Cerebellum (tissue), 4 donors: ENCODE measurements at places on chromosomes 3 and 15. TPM values are rescaled to one million over a fixed set of nuclear protein-coding genes. Genes with fewer than 3 reads are reported as not detected.
A peak's percentile ranks its signal among the peaks of the same experiment; 100 is the strongest.

DNA sequence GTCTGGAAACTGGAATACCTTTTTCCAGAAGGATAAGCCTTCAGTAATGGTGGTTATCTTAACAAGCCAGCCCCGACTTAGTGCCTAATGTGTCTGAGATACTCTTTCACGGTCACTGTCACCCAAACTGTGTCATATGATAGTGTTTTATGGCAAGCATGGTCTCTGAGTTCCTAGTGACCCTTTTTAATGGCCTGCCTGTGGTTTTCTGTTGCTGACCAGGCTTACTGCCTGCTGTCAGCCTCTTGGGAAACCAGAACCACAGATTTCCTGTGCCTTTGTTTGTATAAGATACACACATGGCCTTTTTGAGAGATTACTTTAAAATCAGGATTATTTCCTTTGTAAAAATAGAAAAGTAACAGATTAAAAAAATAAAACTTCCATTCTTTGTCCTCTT, 22.4 kb downstream of the HPS3 start:
- DNase-seq = no peak

DNA sequence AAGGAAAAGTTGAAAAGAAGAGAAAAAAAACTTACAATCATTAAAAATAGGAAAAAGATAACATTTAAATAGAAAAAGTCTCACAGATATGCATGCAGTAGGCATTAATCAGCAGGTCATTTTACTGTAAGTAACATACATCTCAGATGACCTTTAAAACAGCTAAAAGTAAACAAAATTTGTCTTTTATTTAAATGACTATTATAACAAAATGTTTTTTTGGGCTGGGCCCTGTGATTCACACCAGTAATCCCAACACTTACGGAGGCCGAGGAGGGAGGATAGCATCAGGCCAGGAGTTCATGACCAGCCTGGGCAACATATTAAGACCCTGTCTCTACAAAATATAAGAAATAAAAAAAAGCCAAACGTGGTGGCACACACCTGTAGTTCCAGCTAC, 14.7 kb downstream of the IQGAP1 start:
- DNase-seq = no peak

- no peak for DNase-seq
Measured at GRCh38 chr3:81699536-81700320, 61.7 kb downstream of the GBE1 start.

GRCh38 chr3:12430086-12430485, 54.2 kb upstream of the TSEN2 start:
- DNase-seq = peak; percentile 54

DNA sequence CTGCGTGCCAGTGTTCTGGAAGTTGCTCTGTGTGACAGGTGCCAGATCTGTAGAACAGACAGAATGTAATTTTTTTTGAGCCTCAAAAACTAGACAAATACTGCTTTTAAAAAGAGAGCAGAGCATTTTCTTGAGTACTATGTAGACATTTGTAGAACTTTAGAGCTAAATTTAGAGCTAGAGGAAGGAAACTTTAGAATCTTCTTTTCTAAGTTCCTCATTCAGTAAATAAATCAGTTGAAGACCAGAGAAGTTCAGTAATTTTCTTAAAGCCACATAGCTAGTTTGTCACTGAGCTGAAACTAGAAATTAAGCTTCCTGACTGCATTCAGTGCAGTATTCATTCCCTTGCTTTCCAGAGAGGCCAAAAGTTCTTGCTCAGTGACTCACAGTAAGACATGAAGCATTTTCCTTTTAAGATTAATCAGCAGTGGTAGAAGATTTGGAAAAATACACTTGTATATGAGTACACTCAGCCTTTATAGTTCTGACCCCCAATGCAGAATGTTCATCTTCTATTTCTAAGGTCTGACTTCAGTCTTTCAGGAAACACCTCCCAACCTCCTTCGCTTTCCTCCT, 83.6 kb upstream of the TSEN2 start:
- no peak for DNase-seq

The TFRC gene
- total RNA-seq = 102 TPM
